ENCODE measurements at places on chromosomes 12 and 14. TPM values are rescaled to one million over a fixed set of nuclear protein-coding genes. Genes with fewer than 3 reads are reported as not detected.
A peak's percentile ranks its signal among the peaks of the same experiment; 100 is the strongest.

DNA sequence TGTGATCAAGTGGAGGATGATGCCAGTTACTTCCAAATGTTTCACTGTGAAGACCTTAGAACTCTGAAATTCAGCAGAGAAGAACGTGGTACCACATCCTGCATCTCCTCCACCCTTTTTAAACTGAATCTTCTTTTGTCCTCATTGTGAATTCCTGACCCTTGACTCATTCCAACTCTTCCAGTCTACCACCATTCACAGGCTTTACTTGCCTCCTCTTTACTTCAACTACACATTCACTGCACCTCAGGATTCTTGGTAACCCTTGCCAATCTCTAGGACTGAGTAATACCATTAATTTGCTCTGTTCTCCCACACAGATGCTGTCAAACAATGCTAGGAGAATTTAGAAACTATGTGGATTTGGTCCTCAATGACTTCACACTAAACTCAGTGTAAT is 37.3 kb downstream of the PPP1R12A start:
- DNase-seq = peak; percentile 94

DNA sequence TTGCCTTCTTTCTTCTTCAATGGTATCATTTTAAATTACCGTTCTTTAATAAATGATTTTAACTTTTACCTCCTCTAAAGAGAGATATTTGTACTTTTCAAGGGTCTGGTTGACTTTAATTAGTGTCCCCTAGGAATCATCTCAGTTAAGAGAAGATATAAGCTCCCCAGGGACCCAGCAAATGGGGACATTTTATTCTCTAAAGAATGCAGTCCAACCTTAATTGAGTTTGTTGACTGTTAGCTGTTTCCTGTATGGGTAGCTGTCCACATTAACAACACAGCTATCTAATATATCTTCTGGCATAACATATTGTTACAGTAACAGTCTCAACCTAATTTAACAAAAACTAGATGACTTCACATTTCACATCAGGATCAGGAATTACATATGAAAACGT is 241.6 kb upstream of the NPAS3 start:
- no peak for DNase-seq

DNA sequence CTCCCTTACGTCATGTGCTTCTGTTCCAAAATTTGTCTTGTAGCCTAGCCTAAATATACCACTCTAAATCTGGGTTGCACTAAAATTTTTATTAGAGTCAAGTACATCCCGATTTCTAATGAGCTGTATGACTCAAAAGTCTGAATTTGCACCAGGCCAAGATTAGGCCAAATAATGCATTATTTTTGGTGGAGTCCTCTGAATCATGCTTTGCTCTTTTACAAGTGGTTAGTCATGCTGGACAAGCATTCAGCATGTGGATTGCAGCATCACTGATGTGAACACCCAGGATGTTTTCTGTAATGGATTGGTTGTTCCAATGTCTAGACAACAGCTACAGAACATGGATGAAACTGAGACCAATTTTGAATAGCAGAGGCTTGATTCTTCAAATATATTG is 23.7 kb downstream of the HEBP1 start:
- peak; percentile 90 for DNase-seq

DNA sequence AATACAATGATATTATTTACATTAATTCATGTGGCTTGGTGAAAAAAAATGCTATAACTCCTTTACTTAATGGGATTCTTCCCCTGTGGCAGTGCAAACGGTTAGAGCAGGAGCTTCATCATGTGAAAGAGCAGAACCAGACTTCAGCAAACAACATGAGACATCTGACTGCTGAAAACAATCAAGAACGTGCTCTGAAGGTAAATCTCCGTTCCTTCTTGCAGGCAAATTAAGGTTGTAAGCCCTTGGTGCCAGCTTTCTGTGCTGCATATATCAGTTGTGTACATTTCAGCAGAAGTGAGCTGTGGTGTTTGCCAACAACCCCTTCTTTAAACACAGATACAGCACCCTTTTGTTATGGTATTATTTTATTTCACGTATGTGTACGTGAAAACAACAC is 171.7 kb downstream of the MIPOL1 start:
- no peak for DNase-seq

DNA sequence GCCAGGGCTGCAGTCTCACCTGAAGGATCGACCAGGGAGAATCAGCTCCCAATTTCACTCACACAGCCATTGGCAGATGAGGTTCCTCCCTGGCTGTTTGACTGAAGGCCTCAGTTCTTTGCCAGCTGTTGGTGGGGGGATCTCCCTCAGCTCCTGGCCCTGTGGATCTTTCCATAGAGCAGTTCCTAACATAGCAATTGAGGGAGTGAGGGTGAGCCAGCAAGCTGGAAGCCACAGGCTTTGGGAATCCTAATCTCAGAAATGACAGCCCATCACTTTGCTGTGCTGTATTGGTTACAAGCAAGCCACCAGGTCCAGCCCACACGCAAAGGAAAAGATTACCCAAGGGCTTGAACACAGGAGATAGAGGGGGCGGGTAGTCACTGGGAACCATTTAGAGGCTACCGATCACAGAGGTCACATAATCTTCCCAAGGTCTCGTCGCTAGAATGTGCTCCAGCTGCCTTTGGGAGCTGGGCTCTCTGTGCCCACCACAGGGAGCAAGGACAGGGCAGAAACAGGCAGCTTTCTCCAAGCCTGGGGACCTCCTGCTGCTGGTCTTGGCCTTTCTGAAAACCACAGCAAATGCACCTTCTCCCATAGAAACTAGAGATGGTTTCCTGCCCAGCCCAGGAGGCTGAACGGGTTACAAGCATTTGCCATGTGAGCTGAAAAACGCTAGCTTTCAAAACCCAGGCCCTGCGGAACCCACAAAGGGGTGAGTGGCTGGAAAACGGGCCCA is 4.6 kb upstream of the OTUB2 start:
- no peak for DNase-seq

DNA sequence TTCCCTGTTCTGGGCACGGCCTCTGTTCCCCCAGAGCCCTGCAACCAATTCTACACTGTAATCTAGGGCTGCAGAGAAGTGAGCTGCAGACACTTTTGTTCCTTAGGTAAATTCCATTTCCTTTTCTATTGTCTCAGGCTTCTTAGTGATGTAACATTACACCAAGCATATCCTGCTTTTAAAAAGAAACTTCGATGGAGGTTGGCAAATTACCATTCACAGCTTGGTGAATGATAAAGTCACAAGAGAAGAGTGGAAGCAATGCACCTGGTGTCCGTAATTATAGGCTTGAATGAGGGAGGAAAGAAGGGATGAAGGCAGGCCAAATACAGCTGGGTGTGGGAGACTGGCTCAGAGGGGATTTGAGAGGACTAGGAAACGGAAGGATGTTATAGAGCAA is 68.6 kb downstream of the PPM1A start:
- DNase-seq = no peak

GRCh38 chr12:49871263-49871561 is 28.3 kb upstream of the BCDIN3D start:
- DNase-seq = no peak

- DNase-seq = no peak
Measured at GRCh38 chr14:51939755-51940301, 49.5 kb upstream of the RTRAF start.

- DNase-seq = no peak
Measured at GRCh38 chr14:22481546-22481945, 107.5 kb downstream of the DAD1 start.

DNA sequence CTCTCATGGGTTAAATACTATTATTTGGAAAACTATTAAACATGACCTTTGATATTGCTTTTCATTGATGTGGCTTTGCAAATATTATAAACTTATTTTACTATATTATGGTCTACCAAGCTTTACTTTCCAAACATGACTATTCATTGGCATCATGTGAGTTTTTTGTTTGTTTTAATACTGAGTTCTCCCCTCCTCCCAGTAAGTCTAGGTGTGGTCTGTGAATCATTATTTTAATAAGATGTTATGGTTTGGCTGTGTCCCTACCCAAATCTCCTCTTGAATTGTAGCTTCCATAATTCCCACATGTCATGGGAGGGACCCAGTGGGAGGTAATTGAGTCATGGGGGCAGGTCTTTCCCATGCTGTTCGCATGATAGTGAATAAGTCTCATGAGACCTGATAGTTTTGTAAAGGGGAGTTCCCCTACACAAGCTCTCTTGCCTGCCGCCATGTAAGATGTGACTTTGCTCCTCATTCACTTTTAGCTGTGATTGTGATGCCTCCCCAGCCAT is 80.0 kb downstream of the BORCS5 start:
- peak; percentile 73 for DNase-seq

DAAM1 gene
- total RNA-seq = 36.7 TPM

IAPP gene
- total RNA-seq = not detected

USP44 gene
- not detected for total RNA-seq

Measured in PC-3 (cell line).